ENCODE measurements at places on chromosomes 7 and 10. TPM values are rescaled to one million over a fixed set of nuclear protein-coding genes. Genes with fewer than 3 reads are reported as not detected.

- H3K36me3 ChIP-seq, result no peaks in the 10 kb centered on the region
- no peaks in the 10 kb centered on the region for H3K27me3 ChIP-seq
- no peak overlapping the region for H3K27ac ChIP-seq
- no peaks in the 10 kb centered on the region for H3K4me1 ChIP-seq
These were observed 33.2 kb upstream of the SMNDC1 start for GRCh38 chr10:110337906-110338305.

- H3K4me1 ChIP-seq, result no peaks in the 10 kb centered on the region
- H3K4me3 ChIP-seq, result no peak overlapping the region
- no peaks in the 10 kb centered on the region for H3K36me3 ChIP-seq
- no peak overlapping the region for H3K27ac ChIP-seq
- H3K27me3 ChIP-seq, result no peaks in the 10 kb centered on the region
These were observed 73.6 kb downstream of the MAD1L1 start for GRCh38 chr7:2159176-2159520.

GRCh38 chr10:4429571-4429970 lies 396.4 kb upstream of the AKR1E2 start:
- no peaks in the 10 kb centered on the region for H3K36me3 ChIP-seq
- no peak overlapping the region for H3K4me3 ChIP-seq
- H3K27me3 ChIP-seq, result no peaks in the 10 kb centered on the region
- no peak for DNase-seq

DNA sequence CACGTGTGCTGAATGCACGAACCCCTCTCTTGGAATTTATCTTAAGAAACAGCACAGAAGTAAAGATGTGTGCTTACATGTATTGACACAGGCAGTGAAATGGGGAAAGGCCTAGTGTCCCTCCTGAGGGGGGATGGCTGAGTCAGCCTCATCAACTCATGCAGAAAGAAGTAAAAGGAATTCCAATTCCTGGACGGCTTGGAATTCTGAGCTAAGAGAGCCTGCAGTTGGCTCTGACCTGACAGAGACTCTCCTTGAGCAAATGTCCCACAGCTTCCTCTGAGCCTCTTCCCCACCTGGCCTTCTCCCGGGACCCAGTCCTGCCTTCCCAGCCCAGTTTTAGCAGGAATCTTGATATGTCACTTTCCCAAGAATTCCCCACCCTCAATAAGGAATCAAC lies 542.4 kb upstream of the ADARB2 start:
- no peaks in the 10 kb centered on the region for H3K27me3 ChIP-seq
- no peak for DNase-seq
- H3K4me1 ChIP-seq, result no peaks in the 10 kb centered on the region
- H3K4me3 ChIP-seq, result no peak overlapping the region
- no peak overlapping the region for H3K27ac ChIP-seq
- H3K36me3 ChIP-seq, result no peaks in the 10 kb centered on the region

- no peaks in the 10 kb centered on the region for H3K4me1 ChIP-seq
- H3K36me3 ChIP-seq, result no peaks in the 10 kb centered on the region
- DNase-seq, result no peak
- H3K27me3 ChIP-seq, result no peaks in the 10 kb centered on the region
- peak overlapping the region; percentile 21 for H3K27ac ChIP-seq
- no peak overlapping the region for H3K4me3 ChIP-seq
These were observed 143.4 kb upstream of the PCGF5 start for GRCh38 chr10:91076991-91077548.

GRCh38 chr7:142498364-142498763 lies 240.5 kb upstream of the PRSS58 start:
- DNase-seq, result no peak
- no peaks in the 10 kb centered on the region for H3K27me3 ChIP-seq
- H3K36me3 ChIP-seq, result no peaks in the 10 kb centered on the region
- no peak overlapping the region for H3K4me3 ChIP-seq
- H3K27ac ChIP-seq, result no peak overlapping the region

Gene EMX2
- 6.7 TPM for total RNA-seq

Data from uterus (tissue), 4 donors.